MG63 (cell line): ENCODE measurements at places on chromosomes 1 and 21. TPM values are rescaled to one million over a fixed set of nuclear protein-coding genes. Genes with fewer than 3 reads are reported as not detected.
A peak's percentile ranks its signal among the peaks of the same experiment; 100 is the strongest.

ANGPTL1 gene
- total RNA-seq: 0.46 TPM in 1 of 2 replicates, not detected in the other

RAB3B gene
- 0.53 and 0.81 TPM in 2 replicates for total RNA-seq

DNA sequence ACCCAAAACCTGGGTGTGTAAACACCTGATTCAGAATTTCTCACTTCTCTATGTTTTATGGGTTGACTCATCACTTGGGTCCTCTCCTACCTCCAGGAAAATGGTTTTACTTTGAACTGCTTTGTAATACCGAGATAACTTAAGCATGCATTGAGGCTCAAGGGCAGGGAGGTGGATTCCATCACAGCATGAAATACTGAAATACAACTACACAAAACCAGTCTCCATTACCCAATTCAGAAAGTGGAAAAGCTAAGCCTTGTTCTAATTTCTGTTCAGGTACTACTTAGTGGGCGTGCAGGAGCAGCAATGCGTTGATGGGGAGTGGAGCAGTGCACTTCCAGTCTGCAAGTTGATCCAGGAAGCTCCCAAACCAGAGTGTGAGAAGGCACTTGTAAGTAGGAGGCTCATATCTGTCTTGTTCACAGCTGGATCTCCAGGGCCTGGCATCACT is 6.1 kb upstream of the C4BPA start:
- DNase-seq: no peak

- DNase-seq: no peak
Measured at GRCh38 chr1:111812306-111812705, 56.6 kb downstream of the DDX20 start.

- DNase-seq: no peak
Measured at GRCh38 chr1:61403679-61404596, 321.0 kb downstream of the TM2D1 start.

DNA sequence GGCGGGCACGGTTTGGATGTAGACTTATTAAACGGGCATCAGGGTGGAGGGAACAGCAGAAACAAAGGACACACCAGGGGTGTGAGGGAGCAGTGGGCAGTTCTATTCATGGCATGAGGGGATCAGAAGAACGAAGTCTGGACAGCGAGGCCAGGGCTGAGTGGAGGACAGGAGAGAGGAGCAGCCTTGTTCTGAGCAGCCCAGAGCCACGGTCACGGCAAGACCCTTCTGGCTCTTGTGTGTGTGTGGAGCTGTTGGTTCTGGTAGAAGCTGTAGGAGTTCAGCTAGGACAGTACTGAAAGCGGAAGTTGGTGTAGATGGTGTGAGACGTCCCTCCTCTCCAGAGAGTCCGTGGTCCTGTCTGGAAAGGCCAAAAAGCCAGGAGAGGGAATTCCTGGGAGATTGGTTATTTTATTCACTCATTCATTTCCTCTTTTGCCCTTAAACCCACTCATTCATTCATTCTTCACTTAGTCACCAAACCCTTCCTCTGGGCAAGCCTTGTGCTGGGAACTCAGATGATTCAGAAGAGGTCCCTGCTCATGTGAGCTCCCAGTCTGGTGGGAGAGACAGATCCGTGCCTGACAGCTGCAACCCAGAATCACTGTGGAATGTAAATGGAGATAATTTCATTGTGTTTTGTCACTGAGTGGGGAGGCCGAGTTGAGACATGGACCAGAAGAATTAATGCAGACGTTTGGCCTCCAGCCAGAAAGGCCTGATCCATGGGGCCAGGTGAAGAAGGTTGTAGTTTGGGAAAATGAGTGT is 4.1 kb upstream of the ACOT11 start:
- no peak for DNase-seq

DNA sequence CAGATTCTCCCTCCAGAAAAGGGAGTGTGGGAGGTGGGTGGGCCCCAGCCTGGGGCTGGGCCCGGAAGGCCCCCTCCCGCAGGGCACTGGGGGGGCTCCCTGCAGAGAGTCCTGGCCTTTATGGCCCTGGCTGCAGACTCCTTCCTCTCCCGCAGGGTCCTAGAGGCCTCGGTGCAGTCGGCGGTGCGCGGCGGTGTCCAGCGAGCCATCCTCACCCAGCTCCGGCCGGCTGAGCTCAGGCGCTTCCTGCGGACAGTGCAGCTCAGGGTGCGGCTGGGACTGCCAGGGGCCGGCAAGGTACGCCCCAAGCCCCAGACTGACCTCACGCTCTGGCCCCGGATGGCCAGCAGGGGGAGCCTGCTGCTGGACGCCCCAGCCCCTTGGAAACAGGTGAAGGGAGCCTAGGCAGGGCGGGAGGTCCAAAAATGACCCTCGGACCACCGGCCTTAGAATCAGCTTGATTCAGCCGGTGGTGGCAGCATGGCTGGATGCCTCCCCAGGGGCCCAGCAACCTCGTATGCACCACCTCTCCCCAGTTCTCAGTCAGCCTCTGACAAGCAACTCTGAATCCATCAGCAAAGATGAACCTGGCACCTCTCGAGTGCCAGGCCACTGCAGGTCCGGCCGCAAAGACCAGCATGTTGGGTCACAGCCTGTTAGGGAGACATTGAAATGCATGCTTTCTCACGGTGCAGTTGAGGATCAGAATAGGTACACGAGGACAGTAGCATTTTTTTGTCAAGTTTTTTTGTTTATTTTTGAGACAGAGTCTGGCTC is 20.6 kb downstream of the MTHFR start:
- peak; percentile 37 for DNase-seq

GRCh38 chr1:201538612-201539551 is at the start of gene NAV1:
NAV1 (plus strand) TSS chr1:201539127; CDS start chr1:201622885, 83,758 bp downstream.
- peak; percentile 94 for DNase-seq
